ENCODE measurements at places on chromosomes 5 and 9. TPM values are rescaled to one million over a fixed set of nuclear protein-coding genes. Genes with fewer than 3 reads are reported as not detected.

DNA sequence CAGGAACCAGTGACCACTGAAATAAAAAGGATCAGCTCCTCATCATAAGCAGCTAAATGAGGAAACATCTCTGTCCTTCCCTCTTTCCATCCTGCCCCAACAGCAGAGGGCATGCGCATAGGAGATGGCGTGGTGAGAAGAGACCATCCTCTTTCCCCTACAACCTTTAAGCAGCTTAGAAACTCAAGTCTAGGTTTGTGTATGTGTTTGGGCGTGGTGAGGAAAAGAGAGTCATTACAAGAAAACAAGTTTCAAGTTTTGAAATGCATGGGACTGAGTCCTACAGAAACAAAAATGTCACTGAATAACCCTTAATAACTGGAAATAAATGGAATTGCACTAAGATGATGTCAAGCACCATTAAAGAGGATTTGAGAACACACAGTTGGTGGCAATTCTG, 96.4 kb upstream of the IL12B start:
- DNase-seq: no peak

The IL7R gene
- 5.4 TPM for total RNA-seq

GRCh38 chr9:129054163-129054851, 17.9 kb downstream of the MIGA2 start:
- DNase-seq: no peak

The FOXD4L5 gene
- not detected for total RNA-seq

Measured in liver (tissue), 10 donors.